ENCODE measurements at places on chromosomes 7 and 10.

- no peaks in the 10 kb centered on the region for H3K36me3 ChIP-seq
- DNase-seq, result no peak
- no peak overlapping the region for H3K27ac ChIP-seq
- no peaks in the 10 kb centered on the region for H3K4me1 ChIP-seq
- H3K27me3 ChIP-seq, result no peaks in the 10 kb centered on the region
Observed at GRCh38 chr10:84412482-84412881, 84.1 kb downstream of the CCSER2 start.

DNA sequence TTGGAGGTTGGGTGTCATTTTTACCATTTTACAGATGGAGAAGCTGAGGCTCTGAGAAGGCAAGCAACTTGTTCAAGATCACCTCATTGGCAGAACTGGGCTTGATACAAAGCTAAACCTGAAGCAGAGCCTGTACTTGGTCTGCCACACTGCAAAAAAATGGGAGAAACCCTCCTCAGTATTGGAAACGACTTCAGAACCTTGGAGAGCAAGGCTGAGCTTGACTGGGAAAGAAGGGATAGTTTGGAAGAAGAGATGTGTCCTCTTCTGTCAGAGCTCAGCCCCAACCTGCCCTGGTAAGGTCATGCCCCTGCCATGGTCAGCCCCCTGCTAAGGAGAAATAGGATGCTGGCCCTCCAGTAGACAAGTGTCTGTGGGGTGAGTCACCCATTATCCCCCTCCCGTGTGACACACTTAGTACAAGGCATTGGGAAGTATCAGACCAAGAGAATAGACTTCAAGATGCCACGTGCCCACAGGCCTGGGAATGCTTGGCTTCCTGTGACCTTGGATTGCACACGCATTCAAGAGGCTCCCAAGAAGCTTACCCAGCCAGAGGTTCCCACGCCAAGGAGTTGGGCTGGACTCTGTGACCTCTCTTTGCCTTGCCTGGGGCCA, 56.2 kb upstream of the SMNDC1 start:
- H3K36me3 ChIP-seq, result no peaks in the 10 kb centered on the region
- H3K27me3 ChIP-seq, result no peaks in the 10 kb centered on the region
- no peak for DNase-seq
- H3K27ac ChIP-seq, result no peak overlapping the region
- peaks cover 31% of the 10 kb centered on the region for H3K4me1 ChIP-seq

GRCh38 chr10:66795866-66796265, 130.0 kb upstream of the LRRTM3 start:
- no peak overlapping the region for H3K27ac ChIP-seq
- H3K36me3 ChIP-seq, result no peaks in the 10 kb centered on the region
- no peaks in the 10 kb centered on the region for H3K27me3 ChIP-seq
- no peak overlapping the region for H3K4me3 ChIP-seq

DNA sequence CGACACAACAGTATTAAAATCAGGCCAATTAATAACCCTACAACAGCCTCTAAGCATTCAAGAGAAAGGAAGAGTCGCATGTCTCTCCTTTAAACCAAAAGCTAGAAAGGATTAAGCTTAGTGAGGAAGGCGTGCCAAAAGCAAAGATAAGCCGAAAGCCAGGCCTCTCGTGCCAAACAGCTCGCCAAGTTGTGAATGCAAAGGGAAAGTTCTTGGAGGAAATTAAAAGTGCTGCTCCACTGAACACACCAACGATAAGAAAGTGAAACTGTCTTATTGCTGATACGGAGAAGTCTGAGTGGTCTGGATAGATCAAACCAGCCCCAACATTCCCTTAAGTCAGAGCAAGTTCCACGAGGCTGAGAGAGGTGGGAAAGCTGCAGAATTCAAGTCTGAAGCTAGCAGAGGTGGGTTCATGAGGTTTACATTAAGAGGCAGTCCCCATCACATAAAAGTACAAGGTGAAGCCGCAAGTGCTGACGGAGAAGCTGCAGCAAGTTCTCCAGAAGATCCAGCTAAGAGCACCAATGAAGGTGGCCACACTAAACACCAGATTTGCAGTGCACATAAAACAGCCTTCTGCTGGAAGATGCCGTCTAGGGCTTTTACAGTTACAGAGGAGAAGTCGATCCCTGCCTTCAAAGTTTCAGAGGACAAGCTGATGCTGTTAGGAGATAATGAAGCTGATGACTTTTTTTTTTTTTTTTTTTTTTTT, 194.8 kb downstream of the MAD1L1 start:
- H3K4me3 ChIP-seq, result peak overlapping the region; percentile 62
- no peak for DNase-seq
- no peaks in the 10 kb centered on the region for H3K4me1 ChIP-seq
- no peaks in the 10 kb centered on the region for H3K36me3 ChIP-seq
- H3K27ac ChIP-seq, result peak overlapping the region; percentile 31

GRCh38 chr10:98097616-98098015, 36.8 kb upstream of the R3HCC1L start:
- no peaks in the 10 kb centered on the region for H3K36me3 ChIP-seq
- H3K27ac ChIP-seq, result no peak overlapping the region
- H3K4me1 ChIP-seq, result no peaks in the 10 kb centered on the region
- H3K27me3 ChIP-seq, result no peaks in the 10 kb centered on the region
- no peak for DNase-seq
- no peak overlapping the region for H3K4me3 ChIP-seq

DNA sequence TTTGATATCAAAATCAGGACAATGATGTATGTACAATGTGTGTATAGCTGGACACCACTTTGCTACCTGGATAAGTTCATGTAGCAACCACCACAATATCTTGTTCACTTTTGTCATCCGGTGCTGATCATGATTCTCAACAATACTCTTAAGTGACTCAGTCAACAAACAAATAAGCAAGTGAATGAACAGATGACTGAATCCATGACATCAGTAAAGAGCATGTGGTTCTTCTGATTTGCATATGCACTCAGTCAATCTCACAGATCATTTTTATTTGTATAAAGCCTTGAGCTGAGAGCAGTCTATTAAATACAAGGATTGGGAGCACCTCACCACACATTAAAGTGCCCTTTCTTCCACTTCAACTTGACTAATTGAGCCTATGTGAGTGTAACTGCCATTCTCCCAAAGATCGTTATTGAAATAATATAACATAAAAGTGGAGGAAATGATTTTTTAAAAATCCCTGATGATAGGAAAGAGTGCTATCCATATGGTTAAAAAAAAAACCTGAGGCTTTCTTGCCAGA, 69.5 kb downstream of the NPSR1 start:
- no peaks in the 10 kb centered on the region for H3K27me3 ChIP-seq
- H3K36me3 ChIP-seq, result no peaks in the 10 kb centered on the region
- H3K27ac ChIP-seq, result no peak overlapping the region
- no peak overlapping the region for H3K4me3 ChIP-seq
- DNase-seq, result no peak

DNA sequence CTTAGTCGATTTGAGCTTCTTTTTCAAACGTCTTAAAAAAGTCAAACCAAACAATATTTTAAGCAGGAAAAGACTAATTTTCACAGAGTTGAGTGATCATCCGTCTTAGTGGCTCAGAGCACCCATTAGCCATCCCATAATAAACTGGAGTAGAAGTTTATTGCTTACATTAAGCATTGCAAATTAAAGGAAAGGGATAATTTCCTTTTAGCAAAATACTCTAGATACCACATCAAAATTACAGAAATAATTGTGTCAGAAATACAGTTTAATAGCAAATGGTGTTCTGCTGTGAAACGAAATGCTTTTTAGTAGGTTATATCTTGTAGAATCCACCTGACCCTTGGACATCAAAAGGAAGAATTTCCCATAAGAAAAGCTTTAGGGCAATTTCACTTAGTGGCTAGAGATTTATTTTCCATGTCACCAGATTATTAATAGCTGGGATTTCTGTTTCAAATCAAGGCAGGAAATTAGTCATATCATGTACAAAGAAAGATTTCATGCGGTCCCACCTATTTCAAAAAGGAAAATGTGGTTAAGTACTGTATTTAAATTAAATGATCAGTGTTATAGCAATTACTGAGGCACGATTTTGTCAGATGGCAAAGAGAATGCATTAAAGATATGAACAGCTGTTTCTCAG, 96.2 kb downstream of the NPTX2 start:
- no peaks in the 10 kb centered on the region for H3K27me3 ChIP-seq
- DNase-seq, result no peak
- no peaks in the 10 kb centered on the region for H3K4me1 ChIP-seq
- H3K36me3 ChIP-seq, result no peaks in the 10 kb centered on the region

GRCh38 chr7:118944271-118944670, 719.8 kb downstream of the ANKRD7 start:
- no peaks in the 10 kb centered on the region for H3K4me1 ChIP-seq
- no peak overlapping the region for H3K4me3 ChIP-seq

Measured in effector memory CD4-positive, alpha-beta T cell (primary cell).